ENCODE measurements at places on chromosomes 11 and 22.
A peak's percentile ranks its signal among the peaks of the same experiment; 100 is the strongest.

DNA sequence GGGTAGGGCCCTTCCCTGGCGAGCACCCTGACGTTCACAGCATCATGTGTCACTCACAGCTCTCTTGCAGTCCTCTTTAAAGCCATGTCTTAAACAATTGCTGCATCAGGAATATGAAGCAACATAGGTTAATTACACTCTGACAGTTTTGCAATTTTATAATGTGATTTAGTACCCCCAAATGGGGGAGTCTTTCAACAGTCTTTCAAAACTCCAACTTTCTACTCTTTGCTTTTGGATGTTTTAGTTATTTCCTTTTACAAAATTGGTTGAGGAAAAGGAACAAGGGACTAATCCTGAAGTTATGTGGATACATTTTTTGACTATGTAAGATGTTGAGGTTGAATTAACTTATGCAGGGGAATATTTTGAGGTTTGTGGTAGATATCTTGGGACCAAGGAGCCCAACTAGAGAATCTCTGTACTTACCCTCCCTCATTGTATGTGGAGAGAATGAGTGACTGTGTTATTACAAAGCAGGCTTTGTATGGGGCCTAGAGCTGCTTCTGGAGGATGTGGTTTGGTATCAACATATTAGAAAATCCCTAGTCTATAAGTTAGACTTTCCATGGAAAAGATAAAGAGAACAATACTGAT, at the start of gene MMP8:
Gene MMP8, minus strand, starts transcription at position 51 of the 597 bp plus-strand sequence. CDS start 99 bp downstream, outside the sequence.
- no peaks in the 10 kb centered on the region for H3K36me3 ChIP-seq
- DNase-seq = no peak

DNA sequence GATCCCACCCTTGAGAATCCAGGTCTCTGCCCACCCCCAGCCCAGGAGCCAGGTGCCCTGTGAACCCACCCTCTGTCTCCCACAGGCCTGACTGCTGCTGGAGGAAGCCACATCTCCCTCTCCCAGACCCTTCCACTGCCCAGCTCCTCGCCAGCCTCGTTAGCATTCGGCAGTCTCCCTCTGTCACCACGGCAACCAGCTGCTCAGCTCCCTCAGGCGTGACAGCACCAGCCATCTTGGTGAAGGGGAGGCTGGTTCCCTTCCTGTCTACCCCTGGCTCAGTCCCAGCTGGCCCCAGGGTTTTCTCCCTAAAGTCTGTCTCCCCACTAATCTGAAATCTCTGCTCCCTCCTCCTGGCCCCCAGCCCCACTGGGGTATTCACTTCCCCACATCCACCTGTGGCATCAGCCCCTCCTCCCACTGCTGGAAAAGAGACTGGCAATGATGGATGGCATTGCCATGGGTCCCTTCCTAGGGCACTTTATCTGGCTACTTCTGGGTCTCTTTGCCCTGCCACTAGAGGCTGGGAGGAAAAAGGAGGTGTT, 28.1 kb downstream of the NRXN2 start:
- no peak for DNase-seq
- H3K4me1 ChIP-seq = no peaks in the 10 kb centered on the region
- H3K27me3 ChIP-seq = no peaks in the 10 kb centered on the region

GRCh38 chr11:104332110-104332509, 168.2 kb upstream of the PDGFD start:
- no peak overlapping the region for H3K4me3 ChIP-seq
- H3K27ac ChIP-seq = no peak overlapping the region
- H3K36me3 ChIP-seq = no peaks in the 10 kb centered on the region
- H3K4me1 ChIP-seq = no peaks in the 10 kb centered on the region
- DNase-seq = no peak
- no peaks in the 10 kb centered on the region for H3K27me3 ChIP-seq

GRCh38 chr22:19992481-19992911, 24.1 kb downstream of the ARVCF start:
- H3K36me3 ChIP-seq = no peaks in the 10 kb centered on the region
- no peak overlapping the region for H3K4me3 ChIP-seq
- H3K27me3 ChIP-seq = no peaks in the 10 kb centered on the region
- DNase-seq = peak; percentile 30
- H3K4me1 ChIP-seq = no peaks in the 10 kb centered on the region

DNA sequence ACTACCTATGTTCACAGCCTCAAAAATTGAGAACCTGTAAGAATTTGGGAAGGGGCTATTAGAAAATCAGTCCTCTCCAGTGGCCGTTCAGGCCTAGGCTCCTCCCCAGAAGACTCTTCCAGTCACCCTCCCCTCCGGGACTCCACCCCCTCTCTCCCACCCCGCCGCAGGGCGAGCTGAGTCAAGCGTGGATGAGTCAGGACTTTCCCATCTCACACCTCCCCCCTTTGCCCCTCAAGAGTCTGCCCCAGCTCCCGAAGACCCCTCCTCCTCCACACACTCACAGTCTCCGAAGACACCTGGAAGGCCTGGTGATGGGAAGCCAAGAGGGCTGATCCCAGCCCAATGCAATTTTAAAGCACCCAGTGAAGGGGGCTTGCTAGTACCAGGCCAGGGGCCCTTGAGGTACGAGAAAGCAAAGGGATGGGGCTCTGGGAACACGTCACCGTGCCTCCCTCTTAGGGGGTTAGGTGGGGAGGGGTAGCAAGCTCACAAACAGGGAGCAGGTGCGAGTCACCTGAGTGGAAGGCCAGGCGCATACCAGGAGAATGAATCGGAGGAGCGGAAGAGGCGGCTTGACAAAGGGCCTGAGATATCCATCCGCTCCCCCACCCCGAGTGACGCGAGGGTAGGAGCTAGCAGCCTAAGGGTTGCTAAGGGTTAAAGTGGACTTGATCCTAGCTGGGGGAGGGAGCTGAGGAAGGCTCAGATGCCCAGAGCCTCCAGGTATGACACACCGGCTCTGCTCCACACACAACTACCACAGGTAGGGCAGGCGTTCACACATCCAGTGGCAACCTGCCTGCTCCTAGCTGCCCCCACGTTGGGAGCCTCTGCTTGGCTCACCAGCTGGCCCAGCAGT, 13.6 kb downstream of the BCL9L start:
- H3K27me3 ChIP-seq = no peaks in the 10 kb centered on the region
- H3K27ac ChIP-seq = peak overlapping the region; percentile 83
- no peak overlapping the region for H3K4me3 ChIP-seq
- H3K36me3 ChIP-seq = no peaks in the 10 kb centered on the region
- peak; percentile 96 for DNase-seq
- no peaks in the 10 kb centered on the region for H3K4me1 ChIP-seq

DNA sequence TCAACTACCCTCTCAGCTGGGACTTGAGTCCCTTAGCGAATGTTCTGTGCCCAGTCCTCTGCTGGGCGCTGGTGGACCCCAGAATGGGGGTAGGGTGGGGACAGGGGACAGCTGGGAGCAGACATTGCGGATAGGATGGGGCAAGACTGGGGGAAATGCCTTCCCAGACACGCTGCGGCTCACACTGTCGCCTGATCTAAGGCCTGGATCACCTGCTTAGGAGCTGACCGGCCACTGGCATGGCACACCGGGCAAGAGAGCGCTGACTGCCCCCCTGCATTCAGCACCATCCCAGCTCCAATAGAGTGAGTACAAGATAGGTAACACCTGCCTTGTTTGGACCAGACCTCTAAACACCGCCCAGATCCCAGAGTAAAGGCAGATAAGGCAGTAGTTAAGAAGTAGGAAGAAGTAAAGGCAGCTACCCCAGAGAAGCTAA, 1.4 kb downstream of the ARVCF start:
- H3K4me3 ChIP-seq = no peak overlapping the region
- peak; percentile 36 for DNase-seq

- H3K4me1 ChIP-seq = no peaks in the 10 kb centered on the region
- H3K27me3 ChIP-seq = no peaks in the 10 kb centered on the region
- no peaks in the 10 kb centered on the region for H3K36me3 ChIP-seq
- no peak overlapping the region for H3K4me3 ChIP-seq
- no peak for DNase-seq
Observed at GRCh38 chr22:17444204-17444504, 74.9 kb downstream of the CECR2 start.

DNA sequence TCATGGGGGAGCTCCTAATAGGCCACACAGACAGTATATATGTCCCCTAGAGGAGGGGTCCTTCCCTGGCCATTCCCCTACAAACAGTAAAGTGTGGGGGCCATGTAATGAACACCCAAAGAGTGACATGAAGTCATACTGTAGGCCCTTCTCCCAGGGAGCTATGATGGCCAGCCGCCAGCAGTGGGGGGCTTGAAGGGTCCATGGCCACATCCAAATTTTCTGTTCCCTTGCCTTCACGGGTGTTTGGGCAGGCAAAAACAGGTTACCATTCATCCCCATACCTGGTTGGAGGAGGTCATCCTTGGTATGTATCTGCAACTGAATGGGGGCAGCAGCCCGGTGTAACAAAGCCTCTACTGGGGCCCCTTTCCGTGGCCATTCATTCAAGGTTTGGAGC, 2118.0 kb downstream of the LRRC4C start:
- no peak overlapping the region for H3K4me3 ChIP-seq
- no peaks in the 10 kb centered on the region for H3K36me3 ChIP-seq
- no peak overlapping the region for H3K27ac ChIP-seq
- DNase-seq = no peak
- no peaks in the 10 kb centered on the region for H3K27me3 ChIP-seq

DNA sequence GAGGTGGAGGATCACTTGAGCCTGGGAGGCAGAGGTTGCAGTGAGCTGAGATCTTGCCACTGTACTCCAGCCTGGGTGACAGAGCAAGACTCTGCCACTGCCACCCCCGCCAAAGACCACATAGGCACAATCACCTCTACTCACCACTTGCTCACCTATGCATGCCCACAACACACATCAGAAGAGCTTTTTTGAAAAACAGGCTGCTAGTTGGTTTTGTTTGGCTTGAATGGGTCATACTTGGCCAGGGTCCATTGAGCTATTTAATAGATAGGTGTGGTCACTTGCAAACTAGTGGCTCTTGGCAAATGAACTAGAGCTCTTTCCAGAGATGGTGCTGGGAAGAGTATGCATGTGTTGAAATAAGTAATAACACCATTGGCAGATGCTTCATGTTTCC, 80.1 kb downstream of the EMSY start:
- no peak for DNase-seq
- no peak overlapping the region for H3K4me3 ChIP-seq
- H3K4me1 ChIP-seq = no peaks in the 10 kb centered on the region

DNA sequence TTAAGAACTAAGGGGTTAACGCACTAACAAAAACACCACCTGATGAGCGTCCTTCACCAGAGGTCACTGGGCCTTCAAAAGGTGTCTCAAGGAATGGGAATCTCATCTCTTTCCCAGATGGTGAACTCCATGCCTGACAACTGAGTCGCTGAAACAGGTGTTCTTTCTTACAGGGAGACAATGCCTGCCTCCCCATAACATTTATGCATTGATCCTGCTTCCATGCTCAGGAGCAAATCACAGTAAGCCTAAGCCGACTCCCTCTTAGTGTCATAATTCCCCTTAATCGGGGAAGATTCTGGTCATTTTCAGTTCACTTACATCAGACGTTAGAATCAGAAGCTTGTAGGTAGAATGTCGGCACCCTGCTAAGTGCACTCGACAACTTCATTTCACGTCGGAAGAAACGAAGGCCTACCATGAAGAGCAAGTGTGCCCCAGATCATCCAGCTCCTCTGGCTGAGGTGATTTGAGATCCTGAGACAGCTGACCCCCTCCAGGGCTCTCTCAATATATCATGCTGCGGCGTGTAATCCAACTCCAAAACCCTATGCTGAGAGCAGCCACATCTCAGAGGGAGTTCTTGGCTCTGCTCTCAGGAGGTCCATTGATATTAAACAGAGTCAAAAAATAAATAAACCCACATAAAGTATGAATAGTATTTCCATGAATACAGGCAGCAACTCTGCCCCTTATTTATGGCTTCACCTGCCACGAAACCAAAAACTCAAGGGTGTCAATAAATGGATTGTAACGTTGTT, 163.1 kb downstream of the LARGE1 start:
- no peaks in the 10 kb centered on the region for H3K4me1 ChIP-seq
- no peak overlapping the region for H3K4me3 ChIP-seq
- no peaks in the 10 kb centered on the region for H3K27me3 ChIP-seq

- no peak overlapping the region for H3K27ac ChIP-seq
- H3K36me3 ChIP-seq = no peaks in the 10 kb centered on the region
- peak; percentile 58 for DNase-seq
Observed at GRCh38 chr22:41925783-41926460, 684 bp downstream of the TNFRSF13C start.

GRCh38 chr11:75667831-75668450, 897 bp downstream of the MAP6 start:
- H3K4me1 ChIP-seq = no peaks in the 10 kb centered on the region
- peak overlapping the region; percentile 84 for H3K4me3 ChIP-seq
- peak overlapping the region; percentile 2 for H3K27ac ChIP-seq
- peak; percentile 84 for DNase-seq

DNA sequence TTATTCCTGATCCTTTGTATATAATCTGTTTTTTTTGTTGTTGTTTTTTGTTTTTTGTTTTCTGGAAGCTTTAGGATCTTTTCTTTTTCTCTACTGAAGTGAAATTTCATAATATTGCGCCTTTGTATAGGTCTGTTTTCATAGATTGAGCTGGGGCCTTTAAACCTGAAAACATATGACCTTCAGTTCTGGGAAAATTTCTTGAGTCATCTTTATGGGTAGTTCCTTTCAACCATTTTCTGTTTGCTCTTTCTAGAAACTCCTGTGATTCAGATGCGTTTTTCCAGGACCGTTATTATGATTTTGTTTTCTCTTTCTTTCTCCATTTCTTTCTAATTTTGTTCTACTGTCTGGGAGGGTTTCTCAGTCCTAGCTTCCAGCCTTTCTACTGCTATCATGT, 43.7 kb downstream of the BSX start:
- no peaks in the 10 kb centered on the region for H3K4me1 ChIP-seq
- no peaks in the 10 kb centered on the region for H3K27me3 ChIP-seq
- no peak overlapping the region for H3K4me3 ChIP-seq
- peaks cover 3% of the 10 kb centered on the region for H3K36me3 ChIP-seq
- DNase-seq = no peak
- no peak overlapping the region for H3K27ac ChIP-seq

- no peak overlapping the region for H3K4me3 ChIP-seq
- no peak for DNase-seq
- H3K27ac ChIP-seq = no peak overlapping the region
- H3K4me1 ChIP-seq = peaks cover 5% of the 10 kb centered on the region
Observed at GRCh38 chr11:35035894-35036408, 103.0 kb upstream of the CD44 start.

DNA sequence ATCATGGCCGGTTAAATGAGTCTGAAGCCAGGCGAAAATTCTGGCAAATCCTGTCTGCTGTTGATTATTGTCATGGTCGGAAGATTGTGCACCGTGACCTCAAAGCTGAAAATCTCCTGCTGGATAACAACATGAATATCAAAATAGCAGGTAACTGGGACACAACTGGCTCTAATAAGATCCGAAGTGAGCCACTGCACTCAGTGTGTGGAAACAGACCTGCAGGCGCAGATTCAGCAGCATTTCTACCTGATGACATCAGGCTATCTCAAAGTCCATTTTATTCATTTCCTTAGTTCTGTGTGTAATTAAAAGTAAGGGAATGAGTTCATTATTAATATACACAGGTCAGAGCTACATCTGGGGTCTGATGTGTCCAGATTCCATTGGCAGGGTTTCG, 78.2 kb downstream of the PPP2R1B start:
- no peak overlapping the region for H3K27ac ChIP-seq
- H3K4me3 ChIP-seq = no peak overlapping the region
- no peak for DNase-seq
- no peaks in the 10 kb centered on the region for H3K36me3 ChIP-seq

GRCh38 chr11:125956391-125957134, 10.7 kb downstream of the VSIG10L2 start:
- H3K27me3 ChIP-seq = no peaks in the 10 kb centered on the region
- DNase-seq = no peak
- no peak overlapping the region for H3K4me3 ChIP-seq
- peaks cover 3% of the 10 kb centered on the region for H3K36me3 ChIP-seq
